ENCODE measurements at places on chromosomes 12 and 14. TPM values are rescaled to one million over a fixed set of nuclear protein-coding genes. Genes with fewer than 3 reads are reported as not detected.

DNA sequence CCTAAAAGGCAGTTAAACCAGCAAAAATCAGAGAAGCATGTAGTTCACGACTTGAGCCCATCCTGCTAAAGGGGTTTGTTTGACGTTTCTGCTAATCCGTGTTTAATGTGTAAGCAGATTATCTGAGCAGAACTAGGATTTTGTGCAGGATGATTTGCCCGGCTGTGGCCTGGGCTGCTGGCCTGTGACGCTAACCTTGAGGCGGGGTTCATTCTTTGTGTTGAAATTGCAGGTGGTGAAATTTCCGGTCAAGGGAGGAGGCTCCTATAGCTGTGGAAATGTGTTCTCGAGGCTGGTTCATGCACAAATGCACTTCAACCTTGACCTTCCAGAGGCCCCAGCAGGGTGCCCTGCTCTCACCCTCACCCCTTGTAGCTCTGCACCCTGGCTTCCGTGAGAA is 63.7 kb downstream of the SLC24A4 start:
- H3K27me3 ChIP-seq: no peaks in the 10 kb centered on the region
- H3K36me3 ChIP-seq: no peaks in the 10 kb centered on the region
- no peak overlapping the region for H3K4me3 ChIP-seq
- no peak overlapping the region for H3K27ac ChIP-seq
- H3K4me1 ChIP-seq: no peaks in the 10 kb centered on the region
- no peak for DNase-seq

- H3K36me3 ChIP-seq: no peaks in the 10 kb centered on the region
- DNase-seq: no peak
- no peak overlapping the region for H3K4me3 ChIP-seq
- no peak overlapping the region for H3K27ac ChIP-seq
- H3K27me3 ChIP-seq: no peaks in the 10 kb centered on the region
Observed at GRCh38 chr12:38911611-38912010, 6.2 kb upstream of the CPNE8 start.

DNA sequence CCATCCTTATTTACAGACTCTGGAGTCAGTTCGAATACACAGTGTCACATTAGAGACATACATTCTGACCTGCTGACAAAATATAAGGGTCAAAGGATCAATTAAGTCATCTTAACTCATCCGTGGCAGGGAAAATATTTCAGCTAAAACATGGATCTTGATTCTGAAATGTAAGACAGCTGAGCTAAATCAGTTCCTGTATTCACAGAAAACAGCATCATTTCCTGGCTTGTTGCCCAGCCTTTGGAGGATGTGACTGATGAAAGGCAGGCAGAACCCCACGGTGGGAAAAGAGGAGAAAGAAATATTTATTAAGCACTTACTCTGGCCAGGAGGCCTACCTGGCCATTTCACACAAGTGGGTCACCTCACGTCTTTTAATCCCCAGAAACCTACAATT is 101.9 kb downstream of the GAS2L3 start:
- H3K4me1 ChIP-seq: peaks cover 6% of the 10 kb centered on the region
- H3K36me3 ChIP-seq: no peaks in the 10 kb centered on the region
- H3K4me3 ChIP-seq: no peak overlapping the region
- no peak for DNase-seq
- no peak overlapping the region for H3K27ac ChIP-seq

DNA sequence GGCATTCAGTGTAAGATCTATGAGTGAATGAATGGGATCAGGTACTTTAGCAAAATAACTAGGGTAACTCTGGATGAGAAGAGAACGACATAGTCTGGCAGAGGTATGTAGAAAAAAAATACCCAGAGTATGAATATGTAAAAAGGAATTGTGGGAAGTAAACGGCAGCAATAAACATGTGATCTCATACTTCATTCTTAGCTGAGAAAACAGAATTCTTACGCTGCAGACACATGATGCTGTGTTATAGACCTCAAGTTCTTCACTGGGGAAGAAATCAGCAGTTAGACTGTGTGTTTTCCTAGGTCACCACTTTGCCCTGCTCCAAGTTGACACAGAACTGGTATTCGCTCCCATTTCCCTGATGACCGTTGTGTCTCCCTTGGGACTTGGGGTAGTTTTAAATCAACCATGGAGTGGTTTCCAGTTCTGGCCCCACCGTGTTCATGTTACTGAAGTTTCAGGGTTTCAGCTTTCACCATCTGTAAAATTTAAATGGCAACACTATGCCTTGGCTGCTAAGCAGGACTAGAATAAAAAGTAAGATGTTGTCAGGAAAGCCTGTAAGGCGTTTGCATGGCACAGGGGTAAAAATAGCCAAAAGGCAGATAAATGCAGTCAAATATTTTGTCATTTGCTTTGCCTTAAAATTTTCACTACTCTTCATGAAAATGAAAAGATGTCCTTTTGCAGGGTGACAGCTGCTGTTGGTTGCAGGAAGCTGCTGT is 223.7 kb downstream of the PELI2 start:
- H3K27me3 ChIP-seq: no peaks in the 10 kb centered on the region
- peaks cover 11% of the 10 kb centered on the region for H3K4me1 ChIP-seq
- peak; percentile 48 for DNase-seq
- H3K27ac ChIP-seq: peak overlapping the region; percentile 3
- H3K4me3 ChIP-seq: no peak overlapping the region
- no peaks in the 10 kb centered on the region for H3K36me3 ChIP-seq

- H3K27me3 ChIP-seq: peaks cover 14% of the 10 kb centered on the region
- H3K27ac ChIP-seq: no peak overlapping the region
- no peak overlapping the region for H3K4me3 ChIP-seq
Observed at GRCh38 chr14:104845834-104846441, 19.1 kb upstream of the CEP170B start.

DNA sequence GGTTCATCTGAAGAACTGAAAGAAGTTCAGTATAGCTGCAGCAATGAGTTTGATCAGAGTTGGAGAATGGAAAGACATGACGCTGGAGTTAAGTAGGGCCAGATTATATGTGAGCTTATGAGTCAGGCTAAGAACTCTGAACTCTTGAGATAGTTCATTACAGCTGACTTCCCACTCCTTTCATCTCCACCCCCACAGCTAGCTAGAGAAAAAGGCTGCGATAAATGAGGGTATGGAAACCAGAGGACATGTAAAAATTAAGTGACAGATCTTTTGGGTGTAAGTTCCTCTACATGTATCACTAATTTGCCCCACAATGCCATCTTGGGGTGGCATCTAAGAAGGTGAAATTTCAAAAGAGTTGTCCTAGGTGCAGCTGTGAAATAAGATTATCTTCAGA is 28.6 kb downstream of the PYM1 start:
- DNase-seq: no peak
- H3K36me3 ChIP-seq: no peaks in the 10 kb centered on the region
- no peaks in the 10 kb centered on the region for H3K4me1 ChIP-seq
- no peak overlapping the region for H3K4me3 ChIP-seq

- H3K27ac ChIP-seq: no peak overlapping the region
- H3K4me3 ChIP-seq: peak overlapping the region; percentile 49
- H3K27me3 ChIP-seq: no peaks in the 10 kb centered on the region
- H3K4me1 ChIP-seq: peaks cover 3% of the 10 kb centered on the region
- DNase-seq: no peak
Observed at GRCh38 chr14:102517392-102518062, 8.0 kb upstream of the ANKRD9 start.

GRCh38 chr14:42307239-42307825 is 700.7 kb downstream of the LRFN5 start:
- H3K4me1 ChIP-seq: no peaks in the 10 kb centered on the region
- DNase-seq: no peak
- H3K27me3 ChIP-seq: no peaks in the 10 kb centered on the region

DNA sequence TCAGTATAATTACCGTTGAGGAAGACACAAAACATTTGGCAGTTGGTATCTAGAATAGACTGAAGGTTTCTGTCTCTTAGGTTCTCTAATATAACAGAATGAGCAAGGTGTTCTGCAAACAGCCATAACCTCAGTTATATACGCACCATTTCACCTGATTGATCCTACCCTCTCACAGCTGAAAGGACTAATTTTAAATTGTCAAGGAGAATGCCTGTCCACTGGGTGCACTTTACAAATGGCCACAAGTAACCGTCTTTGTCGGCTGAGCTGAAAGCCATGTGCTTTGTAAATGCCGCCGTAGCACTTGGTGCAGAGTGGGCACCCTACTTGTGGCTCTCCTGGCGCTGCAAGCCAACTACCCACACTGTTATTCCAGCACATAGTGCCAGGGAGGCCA is 466.3 kb downstream of the AACS start:
- no peaks in the 10 kb centered on the region for H3K27me3 ChIP-seq
- no peak for DNase-seq
- no peaks in the 10 kb centered on the region for H3K4me1 ChIP-seq

DNA sequence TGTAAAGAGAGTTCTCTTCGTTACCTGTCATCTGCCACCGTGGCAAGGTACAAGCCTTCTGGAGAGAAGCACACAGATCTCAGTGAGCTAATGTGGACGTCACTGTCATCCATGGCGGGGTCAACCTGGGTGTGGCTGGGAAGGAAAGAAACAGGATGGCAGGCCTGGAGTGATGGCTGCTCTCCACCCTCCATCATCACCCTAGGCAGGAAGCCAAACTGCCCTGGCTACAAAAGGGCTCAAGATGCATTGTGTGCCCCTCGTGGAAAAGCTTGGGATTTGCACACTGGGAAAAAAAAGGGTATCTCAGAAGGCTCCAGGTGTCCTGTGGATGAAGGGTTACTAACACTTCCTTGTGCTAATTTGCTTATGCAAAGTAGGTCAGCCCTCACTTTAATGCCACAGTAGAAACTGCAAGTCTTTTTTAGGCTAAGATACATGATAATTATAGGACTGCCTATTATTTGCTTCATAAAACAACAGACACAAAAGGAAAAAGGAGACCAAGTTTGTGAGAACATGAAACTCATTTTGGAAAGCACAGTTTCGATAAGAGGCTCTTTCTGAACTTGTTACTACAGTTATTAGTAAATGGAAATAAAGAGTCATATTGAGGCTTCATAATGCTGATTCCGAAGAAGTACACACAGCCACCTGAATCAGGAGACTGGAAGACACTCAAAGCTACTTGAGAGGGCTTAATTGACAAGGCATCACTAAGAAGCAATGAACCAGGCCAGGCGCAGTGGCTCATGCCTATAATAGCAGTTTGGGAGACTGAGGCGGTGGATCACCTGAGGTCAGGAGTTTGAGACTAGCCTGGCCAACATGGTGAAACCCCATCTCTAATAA is 18.9 kb downstream of the RFC5 start:
- H3K4me1 ChIP-seq: no peaks in the 10 kb centered on the region
- peaks cover 9% of the 10 kb centered on the region for H3K36me3 ChIP-seq
- no peaks in the 10 kb centered on the region for H3K27me3 ChIP-seq
- no peak overlapping the region for H3K4me3 ChIP-seq
- no peak for DNase-seq

- H3K27ac ChIP-seq: no peak overlapping the region
- no peaks in the 10 kb centered on the region for H3K4me1 ChIP-seq
- DNase-seq: no peak
- no peaks in the 10 kb centered on the region for H3K27me3 ChIP-seq
- H3K36me3 ChIP-seq: no peaks in the 10 kb centered on the region
- H3K4me3 ChIP-seq: no peak overlapping the region
Observed at GRCh38 chr14:57380935-57381334, 9.5 kb upstream of the NAA30 start.

- H3K4me3 ChIP-seq: no peak overlapping the region
- DNase-seq: no peak
- H3K4me1 ChIP-seq: no peaks in the 10 kb centered on the region
- H3K27ac ChIP-seq: no peak overlapping the region
- H3K36me3 ChIP-seq: no peaks in the 10 kb centered on the region
Observed at GRCh38 chr12:11814374-11814773, 164.9 kb downstream of the ETV6 start.

DNA sequence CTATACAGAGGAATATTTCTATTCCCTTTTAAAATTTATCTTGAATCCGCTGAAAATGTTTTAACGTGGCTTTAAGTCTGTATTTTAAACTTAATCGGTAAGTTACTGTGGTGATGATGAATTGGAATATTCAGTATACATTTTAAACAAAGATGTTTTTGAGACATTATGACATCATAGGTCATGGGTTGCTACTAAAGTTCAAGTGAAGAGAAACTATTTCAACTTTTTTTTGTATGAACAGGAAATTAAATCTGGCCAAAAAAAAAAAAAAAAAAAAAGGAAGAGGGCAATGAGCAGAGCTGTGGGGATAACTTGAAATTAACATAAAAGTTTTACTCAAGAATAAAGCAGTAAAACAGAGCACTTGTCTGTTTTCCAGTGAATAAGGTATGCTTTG is 109.0 kb downstream of the PLEKHA5 start:
- H3K4me1 ChIP-seq: peaks cover 15% of the 10 kb centered on the region
- no peak overlapping the region for H3K27ac ChIP-seq
- DNase-seq: no peak
- no peak overlapping the region for H3K4me3 ChIP-seq

- H3K27ac ChIP-seq: no peak overlapping the region
- H3K36me3 ChIP-seq: no peaks in the 10 kb centered on the region
- H3K4me1 ChIP-seq: no peaks in the 10 kb centered on the region
- DNase-seq: no peak
- peaks cover 11% of the 10 kb centered on the region for H3K27me3 ChIP-seq
Observed at GRCh38 chr14:52268279-52269061, 972 bp downstream of the PTGDR start.

- peaks cover 15% of the 10 kb centered on the region for H3K4me1 ChIP-seq
- H3K4me3 ChIP-seq: no peak overlapping the region
- DNase-seq: no peak
- peaks cover 31% of the 10 kb centered on the region for H3K36me3 ChIP-seq
- H3K27ac ChIP-seq: no peak overlapping the region
- no peaks in the 10 kb centered on the region for H3K27me3 ChIP-seq
Observed at GRCh38 chr14:94062344-94062940, 18.6 kb downstream of the DDX24 start.

GRCh38 chr12:13369474-13370056 is 173.0 kb downstream of the EMP1 start:
- no peak overlapping the region for H3K4me3 ChIP-seq

DNA sequence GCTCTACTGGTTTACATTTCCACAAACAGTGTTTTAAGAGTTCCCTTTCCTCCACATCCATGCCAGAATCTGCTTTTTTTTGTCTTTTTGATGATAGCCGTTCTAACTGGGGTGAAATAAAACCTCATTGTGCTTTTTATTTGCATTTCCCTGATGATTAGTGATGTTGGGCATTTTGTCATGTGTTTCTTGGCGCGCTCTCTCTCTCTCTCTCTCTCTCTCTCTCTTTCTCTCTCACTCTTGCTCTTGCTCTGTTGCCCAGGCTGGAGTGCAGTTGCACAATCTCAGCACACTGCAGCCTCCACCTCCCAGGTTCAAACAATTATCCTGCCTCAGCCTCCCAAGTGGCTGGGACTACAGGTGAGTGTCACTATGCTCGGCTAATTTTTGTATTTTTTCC is 9.6 kb upstream of the MIS18BP1 start:
- H3K36me3 ChIP-seq: no peaks in the 10 kb centered on the region
- H3K4me1 ChIP-seq: no peaks in the 10 kb centered on the region
- no peak overlapping the region for H3K4me3 ChIP-seq
- H3K27me3 ChIP-seq: no peaks in the 10 kb centered on the region

Gene ANO2
- total RNA-seq: 4.4 TPM

Gene P3H3
- total RNA-seq: 17.0 TPM

Gene SRGAP1
- 13.5 TPM for total RNA-seq

Gene BEST3
- total RNA-seq: 0.57 TPM

Gene CPNE6
- 0.19 TPM for total RNA-seq
